ENCODE measurements at places on chromosomes 7 and 10. TPM values are rescaled to one million over a fixed set of nuclear protein-coding genes. Genes with fewer than 3 reads are reported as not detected.
A peak's percentile ranks its signal among the peaks of the same experiment; 100 is the strongest.

- peak; percentile 75 for DNase-seq
Observed at GRCh38 chr7:19537942-19538401, 170.9 kb downstream of the POLR1F start.

TRIM56 gene
- total RNA-seq, result 11.9 TPM

DNA sequence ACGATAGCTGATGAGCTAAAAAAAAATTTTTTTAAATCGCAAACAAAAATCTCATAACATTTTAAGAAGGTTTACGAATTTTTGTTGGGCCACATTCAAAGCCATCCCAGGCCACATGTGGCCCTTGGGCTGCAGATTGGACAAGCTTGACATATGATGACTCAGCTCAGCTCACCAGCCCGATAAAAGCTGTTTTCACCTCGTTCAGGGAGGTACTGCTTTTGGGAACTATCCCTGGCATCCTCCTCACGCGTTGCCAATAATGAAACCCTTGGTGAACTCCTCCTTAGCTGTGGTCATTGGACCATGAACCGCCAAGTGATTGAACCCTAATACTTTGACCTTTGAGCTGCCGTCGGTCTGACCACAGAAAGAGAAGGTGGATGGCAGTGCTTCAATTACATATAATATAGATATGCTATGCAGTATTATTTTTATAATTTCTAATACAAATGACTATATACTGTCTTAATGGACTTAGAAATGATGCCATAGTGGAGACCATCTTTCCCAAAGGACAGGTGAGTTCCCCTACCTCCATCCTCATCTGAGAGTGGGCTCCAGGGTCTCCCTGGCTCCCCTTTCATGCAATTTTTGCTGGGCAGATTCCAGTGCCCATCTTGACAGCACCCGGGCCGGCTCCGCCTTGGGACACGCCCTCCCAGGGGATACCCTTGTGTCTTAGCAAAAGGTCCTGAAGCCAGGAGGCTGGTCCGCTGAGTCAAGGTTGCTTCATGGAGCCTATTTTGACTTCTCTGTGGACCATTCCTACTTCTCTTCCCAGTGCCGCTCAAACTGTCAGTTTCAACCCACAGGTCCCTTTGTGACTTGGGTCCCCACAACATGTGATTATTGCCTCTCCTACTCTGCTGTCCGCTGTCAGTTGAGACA is 707.2 kb downstream of the PARD3 start:
- DNase-seq, result no peak

- no peak for DNase-seq
Observed at GRCh38 chr10:130263289-130263688, 127.1 kb downstream of the GLRX3 start.

RSU1 gene
- total RNA-seq, result 75.7 TPM

BTBD16 gene
- total RNA-seq, result 0.41 TPM

DNA sequence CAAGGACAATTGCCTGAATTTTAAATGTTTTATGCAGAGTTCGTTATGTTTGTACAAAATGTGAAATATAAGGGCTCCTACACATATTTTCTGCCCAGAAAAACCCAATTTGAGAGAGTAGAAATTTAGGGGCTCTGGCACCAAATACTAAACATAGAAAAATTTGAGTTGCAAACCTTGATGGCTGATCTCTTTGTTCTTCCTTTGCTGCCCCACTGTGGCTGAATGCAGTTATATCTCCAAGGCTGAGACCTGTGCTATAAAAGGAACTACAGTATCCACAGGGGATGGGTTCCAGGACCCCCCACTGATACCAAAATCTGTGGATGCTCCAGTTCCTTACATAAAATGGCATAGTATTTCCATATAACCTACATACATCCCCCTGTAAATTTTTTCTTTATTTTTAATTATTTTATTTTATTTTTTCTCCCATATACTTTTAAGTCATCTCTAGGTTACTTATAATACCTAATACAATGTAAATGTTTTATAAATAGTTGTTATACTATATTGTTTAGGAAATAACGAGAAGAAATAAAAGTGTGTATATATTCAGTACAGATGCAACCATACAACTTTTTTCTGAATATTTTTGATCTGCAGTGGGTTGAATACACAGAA is 22.5 kb downstream of the CFAP43 start:
- DNase-seq, result peak; percentile 69

CDC14C gene
- total RNA-seq, result not detected

DNA sequence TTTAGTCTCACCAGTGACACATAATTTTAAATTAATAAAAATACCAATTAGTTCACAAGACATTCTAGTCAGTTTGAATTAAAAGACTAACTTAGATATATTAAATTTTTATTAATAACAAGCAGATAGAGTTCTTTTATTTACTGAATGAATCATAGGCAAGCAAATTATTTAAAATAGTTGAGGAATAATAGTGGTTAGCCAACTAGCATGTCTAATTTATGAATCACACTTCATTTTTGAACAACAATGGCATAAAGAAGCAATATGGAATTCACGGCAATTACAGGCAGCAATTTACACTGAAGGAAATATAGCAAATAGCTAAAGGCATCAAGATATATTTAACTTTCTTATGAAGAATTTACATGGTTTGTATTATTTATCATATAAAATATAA is 187.0 kb upstream of the SLC26A5 start:
- DNase-seq, result no peak

DNA sequence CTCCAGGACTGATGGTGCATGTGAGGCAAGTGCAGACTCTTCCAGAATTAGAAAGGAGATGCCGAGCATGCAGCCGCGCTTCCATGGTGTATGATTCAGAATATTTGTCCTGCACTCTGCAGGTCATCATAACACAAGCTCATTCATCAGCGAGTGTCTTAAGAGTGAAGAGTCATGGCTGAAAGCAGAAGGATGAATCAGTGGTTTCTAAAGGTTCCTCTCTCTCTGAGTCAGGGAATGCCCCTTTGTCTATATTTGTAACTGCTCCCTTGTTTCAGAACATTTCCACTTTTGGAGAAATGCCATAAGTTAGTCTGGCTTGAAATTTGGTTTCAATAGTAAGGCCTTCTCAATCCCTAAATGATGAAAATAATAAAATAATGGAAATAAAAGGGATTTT is 52.3 kb downstream of the HECW1 start:
- peak; percentile 14 for DNase-seq

PNLIPRP1 gene
- 0.31 TPM for total RNA-seq

PCDH15 gene
- total RNA-seq, result 0.21 TPM

- DNase-seq, result peak; percentile 92
Observed at GRCh38 chr7:77538281-77539212, 1.5 kb downstream of the PTPN12 start.

VIPR2 gene
- 9.6 TPM for total RNA-seq

PITX3 gene
- 3.2 TPM for total RNA-seq

DNA sequence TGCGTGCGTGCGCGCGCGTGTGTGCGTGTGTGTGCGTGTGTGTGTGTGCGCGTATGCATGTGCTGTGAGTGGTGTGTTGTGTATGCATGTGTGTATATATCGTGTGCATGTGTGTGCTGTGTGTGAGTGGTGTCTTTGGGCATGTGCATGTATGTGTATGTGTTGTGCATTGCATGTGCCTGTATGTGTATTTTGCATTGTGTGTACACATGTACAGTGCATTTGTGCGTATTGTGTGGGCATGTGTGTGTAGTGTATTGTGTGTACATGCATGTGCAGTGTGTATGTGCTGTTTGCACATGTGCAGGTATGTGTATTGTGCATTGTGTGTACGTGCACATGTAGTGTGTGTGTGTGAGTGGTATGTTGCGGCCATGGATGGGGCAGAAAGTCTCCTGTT is 6.0 kb upstream of the DPYSL4 start:
- no peak for DNase-seq

HMX3 gene
- total RNA-seq, result not detected

TET1 gene
- total RNA-seq, result 25.8 TPM

- no peak for DNase-seq
Observed at GRCh38 chr7:135117096-135117495, 30.8 kb upstream of the TMEM140 start.

FASTK gene
- 95.2 TPM for total RNA-seq

GRCh38 chr10:64023926-64024470 is 502.8 kb downstream of the REEP3 start:
- no peak for DNase-seq

METTL27 gene
- 3.6 TPM for total RNA-seq

GRCh38 chr7:151810441-151811232 is 66.3 kb downstream of the PRKAG2 start:
- DNase-seq, result no peak

DNA sequence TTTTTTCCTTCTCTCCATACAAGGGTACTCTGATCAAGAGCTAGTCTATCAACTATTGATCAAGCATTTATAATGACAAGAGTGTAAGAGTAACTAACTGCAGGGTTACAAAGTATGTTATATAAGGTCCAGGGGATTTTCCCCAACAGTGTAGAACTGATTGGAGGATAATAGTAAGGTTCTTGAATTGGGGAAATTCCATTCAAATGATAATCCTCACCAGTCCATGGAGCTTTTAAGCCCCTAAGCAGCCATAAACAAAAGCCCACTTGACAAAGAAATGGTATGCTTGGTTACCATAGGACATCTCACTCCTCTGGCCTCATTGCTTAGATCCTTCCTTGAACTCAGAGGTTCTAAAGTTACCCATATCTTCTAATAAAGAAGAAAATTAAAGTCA is 8.2 kb downstream of the YME1L1 start:
- DNase-seq, result no peak

DNA sequence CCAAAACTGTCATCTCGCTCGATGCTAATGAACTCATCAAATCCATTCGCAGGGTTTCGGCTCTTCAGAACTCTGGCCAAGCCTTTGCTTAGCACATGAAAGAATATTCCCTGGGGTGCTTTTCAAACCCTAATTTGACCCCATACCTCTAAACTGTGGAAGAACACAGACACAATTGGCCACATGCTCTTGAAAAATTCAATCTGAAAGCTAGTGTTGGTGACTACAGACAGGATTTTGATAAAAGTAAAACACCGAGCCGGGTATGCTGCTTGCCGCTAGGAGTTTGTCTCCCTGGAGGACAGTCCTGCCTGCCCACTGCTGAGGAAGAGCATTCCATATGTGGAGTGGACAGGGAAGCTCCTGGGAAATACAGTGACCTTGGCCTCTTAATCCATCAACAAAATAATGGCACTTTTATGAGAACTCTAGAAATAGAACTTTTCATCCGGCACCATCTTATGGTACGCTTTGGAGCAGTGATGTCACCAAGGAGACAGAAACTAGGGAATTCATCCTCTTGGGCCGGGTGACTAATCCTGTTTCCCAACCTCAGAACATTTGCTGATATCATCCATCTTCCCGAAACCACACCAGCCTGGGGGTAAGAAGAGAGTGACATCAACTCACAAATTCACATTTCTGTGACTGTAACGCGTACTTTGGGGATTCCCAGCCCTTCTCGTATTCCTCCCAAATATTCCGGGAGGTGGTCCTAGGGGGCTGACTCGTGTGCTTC is 34.2 kb downstream of the MTURN start:
- no peak for DNase-seq

DNA sequence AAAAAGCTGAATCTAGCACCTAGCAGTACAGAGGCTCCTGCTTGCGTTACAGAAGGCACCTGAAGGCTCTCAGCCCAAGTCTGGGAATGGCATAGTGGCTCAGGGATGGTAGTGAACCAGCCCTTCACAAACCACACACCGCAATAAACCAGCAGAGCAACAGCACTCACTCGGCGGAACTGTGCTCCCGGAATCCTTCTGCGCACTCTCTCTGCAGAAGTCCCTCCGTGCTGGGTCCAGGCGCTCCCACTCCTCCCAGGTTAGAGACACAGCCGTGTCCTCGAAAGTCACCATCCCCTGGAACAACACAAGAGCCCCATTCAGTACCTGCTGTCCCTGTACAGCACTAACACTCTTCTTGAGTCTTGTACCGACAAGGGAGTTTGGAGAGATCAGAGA is 1.5 kb downstream of the ZNF394 start:
- DNase-seq, result no peak

- DNase-seq, result no peak
Observed at GRCh38 chr10:106648534-106649481, 515.7 kb downstream of the SORCS1 start.

DNA sequence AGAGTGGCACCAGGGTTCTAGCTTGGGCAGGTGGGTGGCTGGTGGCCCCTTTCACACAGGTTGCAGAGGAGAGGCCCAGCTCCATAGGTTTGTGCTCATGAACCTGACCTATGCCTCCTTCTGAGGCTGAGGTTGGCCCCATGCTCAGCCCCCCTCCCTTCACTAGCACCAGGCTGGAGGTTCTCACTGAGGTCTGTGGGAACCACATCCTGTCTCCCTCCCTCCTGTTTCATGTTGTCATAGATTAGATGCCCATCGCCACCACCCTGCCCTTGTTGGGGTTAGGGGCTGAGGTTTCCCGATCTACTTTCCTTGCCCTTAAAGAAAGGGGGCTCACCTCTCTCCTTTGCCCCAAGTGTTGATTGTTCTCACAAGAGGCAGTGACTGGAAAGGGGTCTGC is 14.7 kb downstream of the NEUROG3 start:
- no peak for DNase-seq

SPDYE2 gene
- not detected for total RNA-seq

Measured in tongue (tissue), 3 donors.